ENCODE measurements at places on chromosomes 4 and X. TPM values are rescaled to one million over a fixed set of nuclear protein-coding genes. Genes with fewer than 3 reads are reported as not detected.

- peak; percentile 1 for DNase-seq
Measured at GRCh38 chr4:41887821-41888686, 47.2 kb upstream of the TMEM33 start.

- DNase-seq: no peak
Measured at GRCh38 chr4:26576231-26576739, 7.6 kb upstream of the TBC1D19 start.

DNA sequence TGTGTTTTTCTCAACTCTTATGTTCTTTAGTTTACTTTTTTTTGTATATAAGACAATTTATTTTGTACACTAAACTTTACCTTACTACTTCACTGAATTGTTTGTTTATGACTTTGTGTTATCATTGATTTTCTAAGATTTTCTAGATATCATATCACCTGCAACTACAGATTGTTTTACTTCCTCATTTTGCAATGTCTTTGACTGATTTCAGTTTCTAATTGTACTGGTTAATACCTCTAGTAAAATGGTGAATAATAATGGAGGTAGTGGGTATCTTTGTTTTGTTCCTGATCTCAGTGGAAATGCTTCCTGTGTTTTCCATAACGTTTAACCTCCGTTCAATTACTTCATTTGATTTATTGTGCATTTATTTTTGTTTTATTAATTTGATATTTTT lies 490.2 kb downstream of the TLL1 start:
- DNase-seq: no peak

DNA sequence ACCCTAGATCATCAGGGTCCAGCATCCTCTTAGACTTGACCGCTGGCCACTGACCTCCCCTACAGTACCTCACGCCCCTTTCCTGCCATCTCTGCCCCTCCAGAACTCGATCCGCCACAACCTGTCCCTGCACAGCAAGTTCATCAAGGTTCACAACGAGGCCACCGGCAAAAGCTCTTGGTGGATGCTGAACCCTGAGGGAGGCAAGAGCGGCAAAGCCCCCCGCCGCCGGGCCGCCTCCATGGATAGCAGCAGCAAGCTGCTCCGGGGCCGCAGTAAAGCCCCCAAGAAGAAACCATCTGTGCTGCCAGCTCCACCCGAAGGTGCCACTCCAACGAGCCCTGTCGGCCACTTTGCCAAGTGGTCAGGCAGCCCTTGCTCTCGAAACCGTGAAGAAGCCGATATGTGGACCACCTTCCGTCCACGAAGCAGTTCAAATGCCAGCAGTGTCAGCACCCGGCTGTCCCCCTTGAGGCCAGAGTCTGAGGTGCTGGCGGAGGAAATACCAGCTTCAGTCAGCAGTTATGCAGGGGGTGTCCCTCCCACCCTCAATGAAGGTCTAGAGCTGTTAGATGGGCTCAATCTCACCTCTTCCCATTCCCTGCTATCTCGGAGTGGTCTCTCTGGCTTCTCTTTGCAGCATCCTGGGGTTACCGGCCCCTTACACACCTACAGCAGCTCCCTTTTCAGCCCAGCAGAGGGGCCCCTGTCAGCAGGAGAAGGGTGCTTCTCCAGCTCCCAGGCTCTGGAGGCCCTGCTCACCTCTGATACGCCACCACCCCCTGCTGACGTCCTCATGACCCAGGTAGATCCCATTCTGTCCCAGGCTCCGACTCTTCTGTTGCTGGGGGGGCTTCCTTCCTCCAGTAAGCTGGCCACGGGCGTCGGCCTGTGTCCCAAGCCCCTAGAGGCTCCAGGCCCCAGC lies 5.2 kb downstream of the FOXO4 start:
- DNase-seq: no peak

Gene ARAP2
- not detected for polyA plus RNA-seq

All from BJ (cell line).